ENCODE measurements at places on chromosomes 2 and 18. TPM values are rescaled to one million over a fixed set of nuclear protein-coding genes. Genes with fewer than 3 reads are reported as not detected.

Gene ZSWIM2
- not detected for total RNA-seq

- no peaks in the 10 kb centered on the region for H3K36me3 ChIP-seq
- no peaks in the 10 kb centered on the region for H3K27me3 ChIP-seq
- H3K4me1 ChIP-seq: 0 out of 2 replicates have a peak, but pooled peaks cover 6% of the 10 kb centered on the region
Measured at GRCh38 chr2:6526093-6526824, 339.4 kb downstream of the CMPK2 start.

- no peak for DNase-seq
- H3K4me3 ChIP-seq: no peak overlapping the region
- H3K36me3 ChIP-seq: no peaks in the 10 kb centered on the region
- H3K27ac ChIP-seq: no peak overlapping the region
- H3K27me3 ChIP-seq: no peaks in the 10 kb centered on the region
Measured at GRCh38 chr18:13888191-13888716, 27.1 kb downstream of the MC2R start.

DNA sequence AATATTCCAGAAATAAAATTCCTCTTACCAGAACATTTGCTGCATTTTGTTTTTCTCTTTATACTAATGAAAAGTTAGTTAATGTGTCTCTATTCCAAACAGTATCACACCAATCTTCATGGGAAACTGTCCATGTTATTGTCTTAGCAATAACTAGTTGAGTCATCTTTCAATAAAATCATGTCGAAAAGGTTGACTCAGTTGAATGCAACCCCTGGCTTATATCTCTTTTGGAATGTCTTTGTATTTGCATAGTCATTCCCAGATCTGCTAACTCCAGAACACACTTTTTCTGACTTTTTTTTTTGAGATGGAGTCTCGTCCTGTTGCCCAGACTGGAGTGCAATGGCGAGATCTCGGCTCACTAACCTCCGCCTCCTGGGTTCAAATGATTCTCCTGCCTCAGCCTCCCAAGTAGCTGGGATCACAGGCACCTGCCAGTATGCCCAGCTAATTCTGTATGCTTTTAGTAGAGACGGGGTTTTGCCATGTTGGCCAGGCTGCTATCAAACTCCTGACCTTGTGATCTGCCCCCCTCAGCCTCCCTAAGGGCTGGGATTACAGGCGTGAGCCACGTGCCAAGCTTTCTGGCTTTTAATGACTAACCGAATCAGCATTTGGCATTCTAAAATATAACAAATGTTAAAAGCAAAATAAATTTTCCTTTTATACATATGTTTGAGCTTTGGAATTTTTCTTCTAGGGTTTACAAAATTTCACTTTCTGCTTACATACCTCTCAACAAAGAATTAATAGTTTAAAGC, 133.2 kb upstream of the GULP1 start:
- no peak overlapping the region for H3K4me3 ChIP-seq
- H3K4me1 ChIP-seq: no peaks in the 10 kb centered on the region
- no peaks in the 10 kb centered on the region for H3K36me3 ChIP-seq

DNA sequence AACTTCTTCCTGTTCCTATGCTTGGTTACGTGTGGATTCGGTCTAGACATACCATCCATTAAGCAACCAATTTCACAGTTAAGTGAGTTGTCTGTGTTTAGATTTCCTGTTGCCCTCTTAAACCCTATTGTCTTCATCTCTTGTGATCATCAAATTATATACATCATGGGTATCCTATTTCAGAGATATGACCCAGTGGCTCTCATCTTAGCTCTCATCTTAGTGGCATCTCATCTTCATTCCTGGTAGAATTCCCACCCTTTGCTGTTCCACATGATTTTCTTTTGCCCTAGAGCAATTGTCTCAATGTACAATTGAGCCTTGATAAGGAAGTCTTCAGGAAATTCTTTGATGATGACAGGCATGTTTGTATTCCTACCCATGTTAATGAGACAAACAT, 29.4 kb upstream of the FN1 start:
- no peaks in the 10 kb centered on the region for H3K36me3 ChIP-seq
- no peaks in the 10 kb centered on the region for H3K4me1 ChIP-seq
- no peak overlapping the region for H3K27ac ChIP-seq
- DNase-seq: no peak

- no peaks in the 10 kb centered on the region for H3K4me1 ChIP-seq
- no peaks in the 10 kb centered on the region for H3K27me3 ChIP-seq
- DNase-seq: no peak
- no peaks in the 10 kb centered on the region for H3K36me3 ChIP-seq
- H3K27ac ChIP-seq: no peak overlapping the region
- H3K4me3 ChIP-seq: no peak overlapping the region
Measured at GRCh38 chr2:109582928-109583895, 30.6 kb downstream of the SEPTIN10 start.

DNA sequence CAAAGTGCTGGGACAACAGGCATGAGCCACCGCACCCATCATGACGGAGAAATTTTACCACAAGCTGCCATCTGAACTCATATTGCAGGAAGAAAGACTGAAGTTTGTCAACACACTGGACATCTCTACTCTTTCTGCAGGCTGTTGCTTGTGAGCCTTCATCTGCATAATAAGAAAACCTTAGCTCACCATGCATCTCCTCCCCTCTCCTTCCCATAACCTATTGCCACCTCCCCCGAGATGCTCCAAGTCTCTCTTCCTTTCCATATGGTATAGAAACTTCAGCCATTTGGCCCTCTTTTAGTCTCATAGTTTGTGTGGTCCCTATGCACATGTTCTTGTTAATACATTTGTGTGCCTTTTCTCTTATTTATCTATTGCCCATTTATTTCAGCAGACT, 19.1 kb upstream of the C2orf72 start:
- no peaks in the 10 kb centered on the region for H3K36me3 ChIP-seq
- DNase-seq: no peak
- no peaks in the 10 kb centered on the region for H3K27me3 ChIP-seq
- no peak overlapping the region for H3K4me3 ChIP-seq

DNA sequence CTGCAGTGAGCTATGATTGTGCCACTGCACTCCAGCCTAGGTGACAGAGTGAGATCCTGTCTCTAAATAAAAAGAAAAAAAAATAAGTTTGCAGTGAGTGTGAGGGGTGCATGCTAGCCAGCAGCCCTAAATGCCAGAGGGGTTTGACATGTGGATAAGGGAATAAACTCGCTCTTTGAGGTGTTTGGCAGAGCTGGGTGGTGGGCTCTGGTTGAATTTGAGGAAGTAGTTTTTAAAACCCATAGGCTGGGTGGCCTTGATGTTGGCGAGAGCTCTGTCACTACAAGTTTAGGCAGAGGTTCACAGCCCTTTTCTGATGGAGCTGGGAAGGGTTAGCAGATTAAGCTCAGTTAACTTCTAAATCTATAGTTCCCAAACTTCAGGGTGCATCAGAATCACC, 3.1 kb downstream of the ANXA4 start:
- no peak for DNase-seq
- no peak overlapping the region for H3K27ac ChIP-seq
- H3K4me1 ChIP-seq: peaks cover 2% of the 10 kb centered on the region
- H3K27me3 ChIP-seq: peaks cover 15% of the 10 kb centered on the region
- no peaks in the 10 kb centered on the region for H3K36me3 ChIP-seq
- H3K4me3 ChIP-seq: no peak overlapping the region

DNA sequence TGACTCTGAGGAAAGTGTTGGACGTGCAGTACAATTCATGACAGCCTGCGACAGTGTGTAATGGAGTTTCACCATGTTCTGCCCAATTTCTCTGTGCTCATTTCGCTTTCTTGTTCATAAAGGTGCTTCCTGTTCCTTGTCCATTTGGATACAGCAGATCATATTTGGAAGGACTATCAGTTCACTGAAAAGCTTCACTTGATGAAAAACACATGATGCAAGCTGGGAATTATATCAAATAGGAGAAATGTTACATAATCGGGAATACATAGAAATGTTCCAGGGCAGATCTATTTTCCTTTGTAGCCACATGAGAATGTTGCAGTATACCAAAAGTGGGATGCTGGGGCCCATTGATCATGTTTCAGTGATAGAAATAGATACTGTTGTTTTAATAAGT, 266.3 kb upstream of the SLC14A2 start:
- no peak overlapping the region for H3K27ac ChIP-seq
- DNase-seq: no peak
- no peak overlapping the region for H3K4me3 ChIP-seq
- H3K36me3 ChIP-seq: no peaks in the 10 kb centered on the region

- no peak overlapping the region for H3K4me3 ChIP-seq
- H3K27me3 ChIP-seq: no peaks in the 10 kb centered on the region
- H3K27ac ChIP-seq: no peak overlapping the region
- H3K4me1 ChIP-seq: no peaks in the 10 kb centered on the region
- no peaks in the 10 kb centered on the region for H3K36me3 ChIP-seq
Measured at GRCh38 chr2:205590759-205591158, 91.5 kb upstream of the NRP2 start.

Gene MSTN
- not detected for total RNA-seq

GRCh38 chr2:85353876-85354285, 447 bp downstream of the RETSAT start:
- no peaks in the 10 kb centered on the region for H3K4me1 ChIP-seq
- no peak for DNase-seq
- H3K36me3 ChIP-seq: peaks cover 15% of the 10 kb centered on the region
- H3K4me3 ChIP-seq: peak overlapping the region; percentile 86
- H3K27ac ChIP-seq: no peak overlapping the region

GRCh38 chr18:48884771-48885170, 66.0 kb downstream of the SMAD7 start:
- DNase-seq: no peak
- H3K4me3 ChIP-seq: no peak overlapping the region
- no peak overlapping the region for H3K27ac ChIP-seq
- H3K27me3 ChIP-seq: no peaks in the 10 kb centered on the region
- no peaks in the 10 kb centered on the region for H3K36me3 ChIP-seq
- peaks cover 16% of the 10 kb centered on the region for H3K4me1 ChIP-seq

GRCh38 chr2:10441948-10442347, 6.2 kb downstream of the ODC1 start:
- H3K27ac ChIP-seq: no peak overlapping the region
- DNase-seq: no peak
- no peaks in the 10 kb centered on the region for H3K27me3 ChIP-seq
- no peak overlapping the region for H3K4me3 ChIP-seq
- peaks cover 2% of the 10 kb centered on the region for H3K4me1 ChIP-seq

DNA sequence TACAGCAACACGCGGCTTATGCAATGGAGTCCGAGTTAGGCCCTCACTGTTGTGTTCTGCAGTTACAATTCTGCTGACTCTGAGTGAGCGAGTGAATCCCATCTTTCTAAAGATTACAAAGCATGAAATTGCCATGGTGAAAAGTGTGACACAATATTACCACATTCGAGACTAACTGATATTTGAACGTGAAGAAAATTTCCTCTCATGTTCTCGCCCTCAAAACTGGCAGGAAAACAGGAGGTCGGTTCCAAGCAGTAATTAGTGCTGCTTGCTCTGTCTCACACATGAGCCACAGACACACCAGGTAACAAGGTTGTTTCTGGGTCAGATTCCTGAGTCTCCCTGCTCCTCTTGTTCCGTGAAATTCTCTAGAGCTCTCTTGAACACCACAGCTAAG, 93.7 kb upstream of the RIOK3 start:
- H3K4me1 ChIP-seq: no peaks in the 10 kb centered on the region
- no peaks in the 10 kb centered on the region for H3K27me3 ChIP-seq
- no peaks in the 10 kb centered on the region for H3K36me3 ChIP-seq
- no peak overlapping the region for H3K27ac ChIP-seq

DNA sequence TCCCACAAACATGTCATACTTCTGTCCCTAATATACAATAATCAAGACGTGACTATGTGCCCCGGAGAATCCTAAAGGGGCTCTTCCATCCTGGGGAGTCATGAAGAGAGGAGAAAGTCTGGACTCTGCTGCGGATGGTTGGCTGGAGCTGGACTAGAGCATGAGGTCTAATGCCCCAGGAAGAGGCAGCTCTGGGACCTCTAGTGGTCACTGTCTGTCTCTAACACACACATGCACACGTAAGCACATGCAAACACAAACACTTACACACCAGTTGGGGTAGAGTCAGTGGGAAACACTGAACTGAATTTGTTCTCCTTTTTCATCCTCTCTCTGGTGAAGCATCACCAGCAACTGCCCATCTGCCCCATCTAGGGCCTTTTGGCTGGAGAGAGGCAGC, 271.6 kb downstream of the TDRD15 start:
- H3K4me3 ChIP-seq: no peak overlapping the region
- H3K27me3 ChIP-seq: no peaks in the 10 kb centered on the region
- no peaks in the 10 kb centered on the region for H3K36me3 ChIP-seq
- no peak overlapping the region for H3K27ac ChIP-seq
- no peak for DNase-seq
- H3K4me1 ChIP-seq: no peaks in the 10 kb centered on the region

Gene RHOB
- 9.5 TPM for total RNA-seq

GRCh38 chr2:51650769-51651168, 618.8 kb upstream of the NRXN1 start:
- no peaks in the 10 kb centered on the region for H3K4me1 ChIP-seq
- no peak for DNase-seq
- no peaks in the 10 kb centered on the region for H3K27me3 ChIP-seq
- no peak overlapping the region for H3K27ac ChIP-seq
- H3K4me3 ChIP-seq: no peak overlapping the region

GRCh38 chr2:16303761-16304160, 361.9 kb downstream of the CYRIA start:
- H3K4me3 ChIP-seq: no peak overlapping the region
- peak; percentile 43 for DNase-seq
- no peak overlapping the region for H3K27ac ChIP-seq
- no peaks in the 10 kb centered on the region for H3K27me3 ChIP-seq

GRCh38 chr2:144481109-144481508, 38.8 kb downstream of the ZEB2 start:
- H3K4me1 ChIP-seq: peaks cover 11% of the 10 kb centered on the region
- H3K27me3 ChIP-seq: no peaks in the 10 kb centered on the region

Gene TEKT4
- total RNA-seq: not detected

Gene CNTNAP5
- total RNA-seq: 0.17 TPM

Gene GAL3ST2
- not detected for total RNA-seq

DNA sequence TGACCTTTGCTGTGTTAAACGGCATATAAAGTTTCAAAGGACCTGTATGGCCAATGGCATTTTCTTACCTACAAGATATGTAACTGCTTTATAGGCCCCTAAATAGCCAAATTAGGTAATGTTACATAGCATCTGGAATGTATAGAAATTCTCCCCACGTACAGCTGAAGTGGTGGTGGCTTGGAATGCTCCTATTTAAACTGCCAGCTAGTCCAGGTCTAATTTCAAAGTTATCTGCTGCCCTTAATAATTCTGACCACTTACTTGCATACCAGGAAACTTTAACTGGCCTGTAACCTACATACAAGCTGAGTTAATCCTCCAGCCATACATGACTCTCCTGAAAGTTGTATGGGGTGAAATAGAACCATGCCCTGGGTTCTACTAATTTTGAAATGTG, 1.3 kb downstream of the KIAA2012 start:
- H3K27ac ChIP-seq: no peak overlapping the region
- no peaks in the 10 kb centered on the region for H3K27me3 ChIP-seq
- no peak for DNase-seq

Gene OR6B2
- total RNA-seq: not detected

Gene CD302
- total RNA-seq: 0.61 TPM

Gene NPAS2
- total RNA-seq: 1.8 TPM
